ENCODE measurements at places on chromosomes 11 and 22.

DNA sequence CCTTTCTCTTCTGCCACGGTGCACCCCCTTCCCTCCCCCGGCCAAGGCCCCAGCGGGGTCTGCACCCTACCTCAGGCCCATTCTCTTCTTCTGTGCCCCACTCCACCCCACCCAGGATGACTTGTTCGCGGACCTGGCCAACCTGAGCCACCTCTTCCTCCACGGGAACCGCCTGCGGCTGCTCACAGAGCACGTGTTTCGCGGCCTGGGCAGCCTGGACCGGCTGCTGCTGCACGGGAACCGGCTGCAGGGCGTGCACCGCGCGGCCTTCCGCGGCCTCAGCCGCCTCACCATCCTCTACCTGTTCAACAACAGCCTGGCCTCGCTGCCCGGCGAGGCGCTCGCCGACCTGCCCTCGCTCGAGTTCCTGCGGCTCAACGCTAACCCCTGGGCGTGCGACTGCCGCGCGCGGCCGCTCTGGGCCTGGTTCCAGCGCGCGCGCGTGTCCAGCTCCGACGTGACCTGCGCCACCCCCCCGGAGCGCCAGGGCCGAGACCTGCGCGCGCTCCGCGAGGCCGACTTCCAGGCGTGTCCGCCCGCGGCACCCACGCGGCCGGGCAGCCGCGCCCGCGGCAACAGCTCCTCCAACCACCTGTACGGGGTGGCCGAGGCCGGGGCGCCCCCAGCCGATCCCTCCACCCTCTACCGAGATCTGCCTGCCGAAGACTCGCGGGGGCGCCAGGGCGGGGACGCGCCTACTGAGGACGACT lies 15.9 kb downstream of the RTN4RL2 start:
- DNase-seq: peak; percentile 43

DNA sequence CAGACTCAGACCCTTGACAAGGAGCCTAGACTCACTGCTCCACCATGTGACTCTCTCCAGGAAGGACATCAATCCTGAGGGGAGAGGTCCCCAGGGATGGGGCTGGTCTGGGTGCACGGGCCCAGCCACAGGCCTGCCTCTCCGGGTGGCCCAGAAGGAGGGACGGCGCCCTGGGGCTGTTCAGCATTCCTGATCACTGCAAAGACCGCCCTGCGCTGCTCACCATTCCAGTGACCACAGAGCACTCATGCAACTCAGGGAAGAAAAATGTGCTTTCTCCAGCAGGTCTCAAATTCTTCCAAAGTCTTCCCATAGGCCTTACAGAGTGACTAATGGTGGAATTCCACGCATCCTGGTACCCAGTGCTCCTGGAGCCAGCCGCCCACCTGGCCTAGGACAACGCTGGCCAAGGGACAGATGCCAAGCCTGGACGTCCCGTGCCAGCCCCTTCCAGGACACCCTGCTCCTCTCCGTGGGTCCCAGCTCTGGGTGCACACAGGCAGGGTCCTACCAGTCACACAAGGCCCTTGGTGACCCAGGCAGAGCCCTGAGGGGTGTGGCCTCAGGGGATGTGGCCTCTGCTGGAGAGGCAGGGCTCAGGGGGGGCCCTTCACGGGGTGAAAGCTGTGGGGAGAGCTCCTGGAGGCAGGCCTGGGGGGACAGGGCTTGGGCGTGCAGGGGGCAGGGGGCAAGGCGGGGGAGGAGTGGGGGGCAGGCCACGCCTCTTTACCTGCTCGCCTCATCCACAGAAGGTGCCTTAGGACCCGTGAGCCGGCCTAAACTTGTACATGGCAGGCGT lies 178.8 kb downstream of the IGLL1 start:
- no peak for DNase-seq

- peak; percentile 41 for DNase-seq
Observed at GRCh38 chr22:50074551-50075530, 10.4 kb downstream of the MLC1 start.

DNA sequence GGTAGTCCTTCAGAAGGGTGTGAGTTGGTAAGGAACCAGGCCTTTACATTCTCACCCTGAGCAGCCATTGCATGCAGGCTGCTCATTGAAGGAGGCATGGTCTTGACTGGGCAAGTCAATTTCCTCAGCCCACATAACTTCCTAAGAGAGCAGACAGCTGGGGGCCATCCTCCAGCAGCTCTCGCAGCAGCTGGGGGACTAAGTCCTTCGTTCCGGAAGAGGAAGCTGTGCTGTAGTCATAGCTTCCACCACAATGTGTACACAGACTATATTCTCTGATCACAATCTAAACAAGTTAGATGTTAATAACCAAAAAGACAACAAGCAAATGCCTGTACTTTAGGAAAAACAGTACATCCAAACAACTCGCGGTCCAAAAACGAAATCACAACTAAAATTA lies 30.1 kb upstream of the MPPED1 start:
- DNase-seq: no peak

DNA sequence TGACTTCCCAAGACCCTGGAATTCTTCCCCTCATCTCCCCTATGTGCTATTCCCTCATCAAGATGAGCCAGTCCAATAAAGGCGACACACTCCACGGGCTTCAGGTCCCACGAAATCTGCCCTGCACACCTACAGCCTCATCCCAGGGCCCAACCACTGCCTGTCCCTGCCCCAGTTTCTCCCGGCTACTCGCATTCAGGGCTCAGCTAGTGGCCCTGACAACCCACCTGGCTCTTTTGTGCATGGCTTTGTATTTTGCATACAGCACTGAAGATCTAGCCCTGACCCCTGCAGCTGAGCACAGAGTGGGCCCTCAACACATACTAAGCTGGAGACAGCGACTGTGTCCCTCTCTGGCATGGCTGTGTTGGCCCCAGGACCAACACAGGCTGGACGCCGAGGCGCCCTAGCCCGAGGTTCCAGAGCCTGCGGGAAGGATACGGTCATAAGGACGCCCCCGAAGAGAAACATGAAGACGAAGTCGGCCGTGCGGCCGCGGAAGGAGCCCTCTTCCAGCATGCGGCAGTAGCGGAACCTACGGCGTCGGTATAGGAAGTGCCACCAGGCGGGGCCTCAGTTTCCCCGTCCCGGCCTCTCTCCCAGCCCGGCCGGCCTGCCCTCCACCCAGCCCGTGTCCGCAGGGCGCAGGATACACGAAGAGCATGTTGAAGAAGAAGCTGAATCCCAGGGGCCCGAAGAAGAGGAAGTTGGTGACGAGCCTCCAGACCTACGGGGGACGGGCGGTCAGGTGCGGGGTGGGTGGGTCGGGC lies 710 bp downstream of the DERL3 start:
- peak; percentile 48 for DNase-seq

- no peak for DNase-seq
Observed at GRCh38 chr11:60370811-60371298, 7.5 kb upstream of the MS4A7 start.

- peak; percentile 51 for DNase-seq
Observed at GRCh38 chr22:33853200-33854097, 66.8 kb downstream of the LARGE1 start.

DNA sequence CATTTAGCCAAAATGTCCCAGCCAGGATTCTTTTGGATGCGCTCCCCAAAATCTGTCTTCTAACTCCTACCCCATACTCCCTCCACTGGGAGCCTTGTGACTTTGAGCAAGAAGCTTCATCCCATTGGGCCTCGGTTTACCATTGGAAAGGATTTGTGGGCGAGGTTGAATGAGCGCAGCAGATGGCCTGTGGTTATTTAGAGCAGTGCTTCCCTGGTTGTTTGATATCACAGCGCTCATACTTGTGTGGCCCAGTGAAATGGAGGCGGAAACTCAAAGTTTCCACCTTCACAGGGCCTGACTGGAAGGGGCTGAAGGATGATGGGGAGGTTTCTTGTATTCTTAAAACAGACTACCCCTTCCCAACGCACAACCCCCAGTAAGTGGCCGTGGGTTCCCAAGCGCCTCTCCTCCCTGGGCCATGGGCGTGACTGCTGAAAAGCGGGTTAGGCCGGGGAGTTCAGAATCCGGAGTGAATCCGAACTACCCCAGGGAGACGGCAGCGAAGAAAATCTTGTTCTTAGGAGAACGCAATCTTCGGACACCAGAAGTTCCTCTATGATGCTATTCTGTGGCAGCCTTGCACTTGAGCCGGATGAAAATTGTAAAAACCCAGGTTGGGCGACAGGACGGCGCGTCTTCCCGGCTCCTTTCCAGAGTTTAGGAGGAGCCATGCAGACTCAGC lies 1.2 kb upstream of the ATF4 start:
- DNase-seq: no peak

DNA sequence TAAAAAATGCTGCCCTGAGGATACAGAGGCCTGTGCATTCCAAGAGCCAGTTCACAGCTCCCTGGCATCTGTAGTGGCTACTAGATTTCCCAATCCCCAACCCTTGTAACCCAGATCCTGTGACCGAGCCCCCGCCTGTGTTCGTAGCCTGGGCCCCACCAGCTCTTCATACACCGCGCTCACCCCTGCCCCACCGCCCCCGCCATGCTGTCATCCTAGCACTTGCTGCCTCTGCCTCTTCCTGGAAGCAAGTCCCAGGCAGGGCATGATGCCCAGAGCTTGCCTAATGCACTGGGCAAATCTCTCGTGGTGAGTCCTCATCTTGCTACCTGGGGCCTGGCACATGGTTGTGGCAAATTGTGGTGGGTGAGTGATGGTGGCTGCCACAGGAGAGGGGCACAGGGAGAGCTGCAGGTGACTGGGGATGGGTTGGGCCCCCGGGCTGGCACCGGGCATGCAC lies 7.1 kb downstream of the MGAT3 start:
- no peak for DNase-seq

DNA sequence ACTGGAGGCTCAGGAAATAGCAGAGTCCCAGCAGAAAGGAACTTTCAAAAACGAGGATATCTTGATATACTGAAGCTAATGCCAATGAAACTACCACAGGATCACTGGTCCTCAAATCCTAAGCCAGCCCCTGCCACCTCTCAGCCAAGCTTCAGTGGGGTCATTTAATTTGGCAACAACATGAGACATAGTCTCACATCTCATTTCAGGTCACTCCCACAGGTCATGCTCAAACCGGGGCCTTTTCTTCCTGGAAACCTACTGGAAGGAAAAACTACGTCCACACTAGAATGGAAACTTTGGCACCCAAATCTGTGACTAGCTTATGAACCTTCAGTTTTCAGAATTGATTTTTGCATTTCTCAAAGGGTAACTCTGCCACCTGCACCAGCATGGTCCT lies 61.9 kb upstream of the CYP2D6 start:
- DNase-seq: no peak

- DNase-seq: no peak
Observed at GRCh38 chr22:39264349-39265038, 19.7 kb upstream of the PDGFB start.

GRCh38 chr11:122823564-122823963 lies 14.7 kb upstream of the CRTAM start:
- no peak for DNase-seq

DNA sequence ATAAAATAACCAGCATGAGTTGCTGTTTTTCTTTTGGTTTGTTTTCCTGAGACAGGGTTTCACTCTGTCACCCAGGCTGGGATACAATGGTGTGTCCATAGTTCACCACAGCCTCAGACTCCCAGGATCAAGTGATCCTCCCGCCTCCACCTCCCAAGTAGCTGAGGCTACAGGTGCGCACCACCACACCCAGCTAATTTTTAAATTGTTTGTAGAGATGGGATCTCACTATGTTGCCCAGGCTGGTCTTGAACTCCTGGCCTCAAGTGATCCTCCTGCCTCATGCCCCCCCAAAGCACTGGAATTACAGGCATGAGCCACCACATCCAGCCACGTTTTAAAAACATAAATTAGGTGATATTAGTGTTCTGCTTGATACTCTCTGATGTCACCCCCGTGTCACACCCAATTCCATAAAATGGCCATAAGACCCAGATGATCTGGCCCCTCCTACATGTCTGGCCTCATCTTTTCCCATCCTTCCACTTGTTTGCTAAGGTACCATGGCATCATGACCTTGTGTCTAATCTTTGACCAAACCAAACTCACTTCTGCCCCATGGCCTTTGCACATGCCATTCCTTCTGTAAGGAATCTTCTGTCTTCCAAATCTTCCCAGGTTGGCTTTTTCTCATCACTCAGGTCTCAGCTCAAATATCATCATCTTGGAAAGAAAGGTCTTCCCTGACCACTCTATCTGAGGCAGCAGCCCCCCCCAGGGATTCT lies 6.3 kb downstream of the SIK3 start:
- no peak for DNase-seq

- no peak for DNase-seq
Observed at GRCh38 chr11:35615921-35616900, 2.0 kb upstream of the FJX1 start.

- no peak for DNase-seq
Observed at GRCh38 chr11:96019810-96020747, 96.2 kb upstream of the MTMR2 start.
